ENCODE measurements at places on chromosomes 2 and 18.

DNA sequence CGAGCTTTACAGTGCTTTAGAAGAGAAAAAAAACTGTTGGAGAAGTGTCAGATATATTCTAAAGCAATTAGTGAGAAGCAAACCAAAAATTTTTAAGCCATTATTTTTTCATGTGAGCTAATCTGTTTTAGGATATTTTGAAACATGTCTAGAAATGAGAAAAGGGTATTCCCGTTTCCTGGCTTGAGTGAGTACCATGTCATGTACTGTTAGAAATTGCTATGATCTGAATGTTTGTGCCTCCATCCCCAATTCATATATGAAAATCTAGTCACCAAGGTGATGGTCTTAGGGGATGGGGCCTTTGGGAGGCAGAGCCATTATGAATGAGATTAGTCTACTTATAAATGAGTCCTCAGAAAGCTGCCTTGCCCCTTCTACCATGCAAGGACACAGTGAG is 493.3 kb upstream of the GCFC2 start:
- no peak for DNase-seq

- DNase-seq = no peak
These were observed 756.0 kb upstream of the LRATD1 start for GRCh38 chr2:13876491-13877037.

GRCh38 chr2:63866009-63866709 is 24.5 kb downstream of the UGP2 start:
- DNase-seq = no peak

- DNase-seq = no peak
These were observed 19.7 kb upstream of the TLK1 start for GRCh38 chr2:171180229-171180930.

DNA sequence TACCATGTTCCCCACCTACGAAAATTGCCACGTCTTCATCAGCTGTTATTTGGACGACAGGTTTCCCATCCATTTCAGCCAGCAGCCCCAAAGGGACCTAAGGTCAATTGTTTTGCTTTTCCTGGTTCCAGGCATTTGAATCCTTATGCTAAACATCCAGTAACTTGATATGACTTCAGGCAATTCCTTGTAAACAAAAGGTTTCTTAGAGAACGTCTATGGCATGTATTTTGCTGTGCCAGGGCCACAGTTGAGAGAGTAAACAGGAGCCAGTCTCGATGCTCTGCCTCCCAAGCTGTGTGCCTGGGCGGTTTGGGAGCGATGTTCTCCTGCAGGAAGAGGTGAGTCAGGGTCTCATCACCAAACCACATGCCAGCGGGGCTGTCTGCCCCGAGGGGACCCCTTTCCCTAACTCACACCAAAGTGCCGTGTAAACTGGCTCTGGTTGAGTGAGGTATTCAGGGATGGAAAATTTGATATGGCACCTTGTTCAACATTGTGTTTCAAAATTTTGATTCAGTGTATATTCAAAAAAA is 12.9 kb upstream of the MC5R start:
- no peak for DNase-seq

- DNase-seq = no peak
These were observed 12.5 kb upstream of the GPR155 start for GRCh38 chr2:174499371-174499770.

DNA sequence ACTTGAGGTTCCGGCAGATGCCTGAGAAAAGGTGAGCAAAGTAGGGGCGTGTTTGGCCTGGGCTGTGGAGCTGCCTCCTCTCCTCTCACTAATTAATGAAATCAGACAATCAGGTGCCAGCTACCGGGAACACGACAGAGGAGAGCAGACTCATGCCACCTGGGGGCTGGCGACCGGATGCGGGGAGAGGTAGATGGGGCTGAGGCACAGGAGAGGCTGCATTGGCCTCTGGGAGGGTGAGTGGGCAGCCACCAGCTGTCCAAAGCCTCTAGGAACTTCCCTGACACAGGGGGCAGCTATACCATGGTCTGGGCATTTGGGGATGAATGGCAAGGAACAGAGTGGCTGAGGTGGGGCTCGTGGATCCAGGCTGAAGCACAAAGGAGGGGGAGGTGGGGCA is 25.0 kb downstream of the FBXO41 start:
- DNase-seq = no peak

DNA sequence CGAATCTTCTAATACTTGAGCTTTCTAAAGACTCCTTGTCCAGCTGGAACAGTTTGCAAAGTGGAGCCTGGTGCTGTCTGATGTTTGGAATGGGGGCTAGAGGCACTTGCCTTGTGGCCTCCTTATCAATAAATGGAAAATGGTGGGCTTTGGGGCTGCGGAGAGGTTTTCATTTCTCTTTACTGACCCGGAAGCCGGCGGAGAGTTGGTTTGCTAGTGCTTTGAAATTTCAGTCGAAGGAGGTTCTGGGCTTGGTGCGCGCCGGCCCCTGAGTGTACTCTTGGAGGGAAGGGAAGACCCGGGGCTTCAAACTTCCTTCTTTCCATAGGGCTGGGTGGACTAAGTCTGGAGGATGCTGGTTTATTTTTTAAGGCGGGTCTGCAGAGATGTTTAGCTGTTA is 714 bp downstream of the RPIA start:
- DNase-seq = peak; percentile 39

- DNase-seq = peak; percentile 53
These were observed 4.9 kb downstream of the UCN start for GRCh38 chr2:27303093-27304025.

DNA sequence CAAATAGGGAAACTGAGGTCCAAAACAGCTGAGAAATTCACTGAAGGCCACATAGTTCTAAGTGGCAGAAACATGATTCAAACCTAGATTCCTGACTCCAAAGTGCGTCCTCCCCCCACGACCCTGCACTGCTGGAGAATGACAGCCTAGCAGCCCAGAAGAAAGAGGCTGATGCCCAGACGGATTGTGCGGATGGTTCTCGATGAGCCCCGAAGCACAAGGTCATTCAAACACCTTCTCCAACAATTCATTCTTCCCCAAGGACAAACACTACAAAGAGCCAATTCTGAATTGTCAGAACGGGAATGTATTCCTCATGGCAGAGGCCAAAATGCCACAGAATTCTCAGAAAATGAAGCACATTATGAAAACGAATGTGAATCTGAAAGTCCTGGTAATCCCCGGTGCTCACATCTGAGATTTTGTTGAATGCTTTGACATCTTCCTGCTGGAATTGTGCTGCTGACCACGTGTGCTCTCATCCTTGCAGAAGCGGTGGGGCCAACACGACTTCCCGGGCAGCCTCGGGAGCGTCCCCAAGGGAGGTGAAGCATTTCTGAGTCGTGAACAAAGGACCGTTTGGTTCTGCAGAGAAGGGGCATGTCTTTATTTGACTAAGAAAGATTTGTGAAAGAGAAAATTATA is 337.0 kb downstream of the EIPR1 start:
- no peak for DNase-seq
